ENCODE measurements at places on chromosomes 1 and 21.

- no peak for DNase-seq
These were observed 51.7 kb upstream of the DUSP10 start for GRCh38 chr1:221793439-221794078.

GRCh38 chr1:2355373-2356261, 35.7 kb downstream of the MORN1 start:
- DNase-seq: peak; percentile 18

GRCh38 chr1:202656057-202656456, 54.2 kb downstream of the SYT2 start:
- DNase-seq: no peak

DNA sequence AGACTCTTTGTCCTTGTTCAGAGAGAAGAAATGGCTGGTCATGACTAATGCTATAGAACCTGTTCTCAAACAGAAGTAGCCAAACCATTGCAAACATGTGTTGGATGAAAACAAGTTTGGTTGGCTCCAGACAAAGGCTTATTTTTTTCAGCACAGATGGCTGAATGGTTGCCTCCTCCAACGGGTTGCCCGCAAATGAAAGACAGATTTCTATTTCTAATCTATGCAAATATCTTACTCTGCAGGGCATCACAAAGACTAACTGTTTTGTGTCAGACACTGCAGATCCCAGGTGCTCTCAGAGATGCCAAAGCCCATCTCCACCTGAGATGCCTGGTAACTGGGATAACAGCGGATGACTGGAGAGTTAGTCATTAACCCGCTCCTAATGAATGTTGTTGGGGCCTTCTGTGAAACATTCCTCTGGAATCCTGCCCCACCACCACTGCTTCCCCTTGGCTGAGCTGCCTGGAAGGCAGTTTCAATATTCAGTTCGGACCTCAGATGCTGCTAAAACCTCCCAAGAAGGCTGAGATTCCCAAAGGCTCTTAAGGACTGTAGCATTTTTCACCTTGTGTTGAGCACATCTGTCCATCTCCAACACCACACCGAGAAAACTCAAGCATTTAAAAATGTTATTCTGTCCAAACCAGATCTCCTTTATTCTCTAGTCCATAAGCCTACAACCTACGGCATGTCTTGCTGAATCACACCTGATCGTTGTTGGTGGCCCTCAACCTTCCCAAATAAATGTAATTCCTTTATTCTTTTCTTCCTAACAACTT, 104.4 kb downstream of the PTPN14 start:
- no peak for DNase-seq

DNA sequence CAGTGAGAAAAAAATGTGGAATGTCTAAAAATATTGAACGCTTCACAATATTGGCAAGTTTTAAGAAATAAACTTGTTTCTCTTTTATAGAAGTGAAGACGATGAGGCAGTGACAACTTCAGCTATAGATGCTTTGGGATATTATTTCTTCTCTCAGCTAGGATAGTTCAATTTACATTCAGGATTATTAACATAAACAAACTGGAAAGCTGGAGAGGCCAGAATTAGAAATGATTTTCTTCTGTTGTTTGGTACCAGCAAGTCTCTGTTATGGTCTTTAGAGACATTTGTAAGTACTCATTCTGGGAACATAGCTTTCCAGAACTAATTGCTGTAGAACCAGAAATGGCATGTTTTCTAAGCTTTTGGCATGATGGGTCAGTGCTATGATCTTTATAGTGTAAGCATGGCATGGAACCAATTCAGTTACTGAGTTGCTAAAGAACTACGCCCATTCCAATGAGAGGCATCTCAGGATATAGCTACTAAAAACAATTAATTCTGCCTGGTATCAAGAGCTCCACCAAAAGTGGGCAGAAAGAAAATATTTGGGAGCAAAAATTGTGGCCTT, 599.5 kb upstream of the B3GALT2 start:
- DNase-seq: no peak

- no peak for DNase-seq
These were observed 709.9 kb downstream of the KCNT2 start for GRCh38 chr1:195898373-195898772.

- no peak for DNase-seq
These were observed 58.7 kb upstream of the RGS1 start for GRCh38 chr1:192516776-192517297.

- peak; percentile 79 for DNase-seq
These were observed 4.6 kb downstream of the TMEM63A start for GRCh38 chr1:225877580-225877979.

DNA sequence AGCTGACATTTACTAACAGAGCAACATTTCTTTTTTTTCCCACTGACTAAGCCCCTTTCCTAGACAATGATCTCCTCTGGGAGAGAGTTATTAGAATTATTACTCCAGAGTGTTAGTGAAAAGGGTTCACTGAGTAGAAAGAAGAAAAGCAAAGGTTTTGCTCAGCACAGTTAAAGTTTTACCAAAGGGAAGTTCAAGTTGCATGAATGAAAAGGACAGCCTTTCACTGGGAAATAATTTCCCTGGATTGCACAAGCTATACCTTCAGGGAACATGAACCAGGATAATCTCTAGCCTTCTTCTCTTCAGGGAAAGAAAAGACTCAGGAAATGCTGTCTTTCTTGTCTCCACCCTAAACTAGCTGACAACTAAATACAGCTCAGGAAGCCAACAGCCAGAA, 71.4 kb upstream of the ESRRG start:
- DNase-seq: no peak

GRCh38 chr1:150514913-150515327, 632 bp upstream of the FALEC start:
- no peak for DNase-seq

DNA sequence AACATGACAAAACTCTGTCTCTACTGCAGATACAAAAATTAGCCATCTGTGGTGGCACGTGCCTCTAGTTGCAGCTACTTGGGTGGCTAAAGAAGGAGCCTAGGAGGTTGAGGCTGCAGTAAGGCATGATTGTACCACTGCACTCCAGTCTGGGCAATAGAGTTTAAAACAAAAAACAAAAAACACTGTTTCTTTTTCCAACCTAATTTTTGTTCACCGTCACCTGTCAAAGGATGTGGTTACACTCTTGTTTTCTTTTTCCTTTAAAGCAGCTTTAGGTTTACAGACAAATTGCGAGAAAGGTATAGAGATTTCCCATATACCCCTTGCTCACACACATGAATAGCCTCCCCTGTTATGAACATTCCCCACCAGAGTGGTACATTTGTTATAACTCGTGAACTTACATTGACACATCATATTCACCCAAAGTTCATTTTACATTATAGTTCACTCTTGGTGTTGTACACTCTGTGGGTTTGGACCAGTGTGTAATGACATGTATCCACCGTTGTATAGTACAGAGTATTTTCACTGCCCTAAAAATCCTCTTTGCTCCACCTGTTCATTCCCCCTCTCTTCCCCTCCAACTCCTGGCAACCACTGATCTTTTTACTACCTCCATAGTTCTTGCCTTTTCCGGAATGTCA, 26.2 kb downstream of the SMG7 start:
- no peak for DNase-seq

DNA sequence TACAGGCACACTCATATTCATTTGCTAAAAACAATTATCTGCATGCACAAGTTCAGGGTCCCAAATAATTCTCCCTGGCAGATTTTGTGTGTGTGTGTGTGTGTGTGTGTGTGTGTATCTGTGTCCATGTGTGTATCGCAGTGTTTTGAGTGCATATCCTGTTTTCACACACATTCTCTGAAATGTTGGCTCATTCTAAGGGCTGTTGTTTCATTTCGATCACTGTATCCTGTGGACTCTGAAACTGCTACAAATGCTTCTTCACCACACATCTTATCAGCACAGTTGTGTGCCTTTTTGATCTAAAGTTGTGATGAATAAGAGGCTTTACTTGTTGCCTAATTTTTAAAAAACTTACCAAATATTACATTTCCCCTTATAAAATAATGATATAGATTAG, 34.6 kb downstream of the NR5A2 start:
- no peak for DNase-seq

- no peak for DNase-seq
These were observed 71.1 kb downstream of the NIBAN1 start for GRCh38 chr1:184903111-184903692.

Measured in left ventricle myocardium superior (tissue), 1 donor.